B cell (primary cell): ENCODE measurements at places on chromosomes 1 and 21. TPM values are rescaled to one million over a fixed set of nuclear protein-coding genes. Genes with fewer than 3 reads are reported as not detected.

- no peak for DNase-seq
These were observed 72.8 kb downstream of the ATF6 start for GRCh38 chr1:161838885-161839284.

- no peak for DNase-seq
These were observed 96.4 kb downstream of the SYF2 start for GRCh38 chr1:25135909-25136308.

DNA sequence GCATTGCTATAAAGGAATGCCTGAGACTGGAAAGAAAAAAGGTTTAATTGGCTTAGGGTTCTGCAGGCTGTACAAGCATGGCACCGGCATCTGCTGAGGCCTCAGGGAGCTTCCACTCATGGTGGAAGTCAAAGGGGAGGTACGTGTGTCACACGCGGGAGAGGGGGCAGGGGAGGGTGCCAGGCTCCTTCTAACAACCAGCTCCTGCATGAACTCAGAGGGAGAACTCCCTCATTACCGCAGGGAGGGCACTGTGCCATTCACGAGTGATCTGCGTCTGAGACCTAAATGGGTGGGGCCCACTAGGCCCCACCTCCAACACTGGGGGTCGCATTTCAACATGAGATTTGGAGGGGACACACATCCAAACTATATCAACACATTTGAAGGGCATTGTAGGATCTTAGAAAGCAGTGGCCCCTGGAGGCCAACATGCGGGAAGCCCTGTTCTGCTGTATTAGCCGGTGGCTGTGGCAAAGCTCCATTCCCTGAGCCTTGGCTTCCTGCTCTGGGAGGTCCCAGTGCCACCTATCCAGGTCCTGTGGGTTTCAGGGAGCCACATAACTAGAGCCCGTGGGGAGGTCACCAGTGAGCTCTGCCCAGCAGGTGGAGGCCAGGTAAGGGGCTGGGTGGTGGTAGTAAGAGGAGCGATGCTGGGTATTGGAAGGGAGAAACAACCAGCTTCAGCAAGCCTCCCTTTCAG lies 10.0 kb downstream of the WNT3A start:
- DNase-seq = no peak

DNA sequence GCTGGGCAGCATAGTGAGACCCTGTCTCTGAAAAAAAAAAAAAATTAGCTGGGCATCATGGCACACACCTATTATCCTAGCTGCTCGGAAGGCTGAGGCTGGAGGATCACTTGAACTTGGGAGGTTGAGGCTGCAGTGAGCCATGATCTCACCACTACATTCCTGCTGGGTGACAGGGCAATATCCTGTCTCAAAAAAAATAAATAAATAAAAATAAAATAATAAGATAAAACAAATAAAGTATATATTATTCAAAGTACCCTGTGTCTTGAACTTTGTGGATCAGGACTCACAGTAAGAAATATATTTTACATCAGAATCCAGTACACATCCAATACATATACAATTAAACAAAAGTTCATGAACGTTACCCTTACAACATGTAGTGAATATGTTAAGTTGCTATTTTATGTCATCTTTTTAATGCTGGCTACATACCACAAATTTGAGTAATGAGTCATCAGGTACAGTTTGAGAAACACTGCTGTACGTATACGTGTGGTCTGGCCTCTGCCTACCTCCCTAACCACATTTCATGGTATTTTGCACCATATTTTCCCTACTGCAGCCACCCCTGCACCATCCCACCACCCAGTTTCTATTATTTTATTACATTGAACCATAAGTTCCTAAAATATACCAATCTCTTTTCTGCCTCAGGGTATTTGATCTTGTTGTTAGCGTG lies 4.4 kb downstream of the NME7 start:
- DNase-seq = no peak

The HSPB7 gene
- not detected in 2 replicates for polyA plus RNA-seq

The ANKRD65 gene
- 0.12 TPM in 1 of 2 replicates, not detected in the other for polyA plus RNA-seq

The PDC gene
- polyA plus RNA-seq = not detected in 2 replicates

The EPHA10 gene
- 0.17 and 0.94 TPM in 2 replicates for polyA plus RNA-seq
